ENCODE measurements at places on chromosomes 3 and 15.

GRCh38 chr15:28167042-28167441 is 67.9 kb upstream of the OCA2 start:
- no peak for DNase-seq

DNA sequence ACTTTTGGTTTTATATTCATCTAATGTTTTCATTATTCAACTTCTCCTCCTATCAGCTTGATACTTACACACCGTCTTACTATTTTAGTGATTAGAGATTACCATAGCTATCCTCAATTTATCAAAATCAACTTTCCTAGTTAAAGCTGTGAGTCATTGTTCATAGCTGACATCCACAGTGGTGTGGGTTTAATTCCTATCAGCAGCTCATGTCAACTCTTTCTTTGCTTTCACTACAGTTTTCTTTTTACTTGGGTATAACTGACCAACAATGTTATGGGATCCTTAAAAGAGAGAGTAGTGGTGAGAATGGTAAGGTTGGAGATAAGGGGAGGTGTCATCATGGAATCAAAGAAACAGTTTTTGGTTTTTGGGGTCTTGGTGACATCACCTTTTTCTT is 112.7 kb downstream of the NFKBIZ start:
- DNase-seq, result no peak

DNA sequence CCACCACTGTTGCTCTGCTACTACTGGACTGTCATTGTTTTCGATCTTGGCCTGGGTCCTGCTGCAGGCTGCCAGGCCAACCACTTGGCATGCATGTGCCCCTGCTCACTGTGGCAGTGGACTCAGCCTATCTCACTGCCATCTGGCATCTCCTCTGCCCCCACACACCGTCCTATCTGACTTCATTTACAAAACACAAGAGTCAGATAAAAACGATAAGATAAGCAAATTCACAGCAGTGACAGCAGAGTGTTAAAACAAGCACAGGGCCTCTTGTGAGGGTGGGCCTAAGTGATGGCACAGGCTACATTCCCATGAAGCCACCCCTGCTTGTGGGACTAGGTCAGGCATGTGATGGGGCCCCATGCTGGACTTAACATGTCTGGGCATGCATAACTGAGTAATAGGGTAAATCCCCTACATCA is 68.1 kb downstream of the CRYGS start:
- DNase-seq, result peak; percentile 72

DNA sequence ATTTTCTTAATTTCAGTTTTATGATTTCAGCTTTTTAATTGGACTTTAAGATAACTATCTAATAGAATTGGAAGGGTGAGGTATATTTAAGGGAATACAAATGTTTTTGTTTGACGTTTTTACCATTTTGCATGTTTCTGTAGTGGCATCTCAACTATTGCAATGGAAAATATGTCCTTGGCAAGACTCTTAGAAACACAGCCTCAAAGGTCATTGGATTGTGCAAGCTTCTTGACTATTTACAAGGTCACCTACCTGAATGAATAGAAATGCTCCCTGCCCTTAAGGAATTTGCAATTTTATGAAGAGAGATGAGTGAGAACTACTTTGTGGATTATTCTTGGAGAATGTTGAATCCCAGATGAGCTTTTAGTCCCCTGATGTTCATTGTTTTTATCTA is 43.1 kb downstream of the ITPR1 start:
- DNase-seq, result no peak

DNA sequence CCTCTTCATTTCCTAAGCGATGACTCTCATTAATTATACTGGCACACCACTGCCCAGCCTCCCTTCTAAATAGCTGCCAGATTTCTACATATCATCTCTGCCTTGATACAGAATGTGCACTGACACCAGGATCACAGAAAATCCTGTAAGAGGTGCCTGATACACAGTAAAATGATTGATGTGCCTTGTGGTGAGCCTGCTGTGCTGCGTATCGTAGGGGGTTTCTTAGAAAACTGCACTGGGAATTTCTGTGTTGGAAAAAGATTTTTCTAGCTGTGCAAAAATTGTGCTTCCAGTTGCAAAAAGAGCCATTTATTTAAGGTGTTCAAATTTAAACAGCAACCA is 3.0 kb upstream of the PLCH1 start:
- DNase-seq, result no peak

GRCh38 chr3:160395297-160395696 is 3.7 kb downstream of the IFT80 start:
- DNase-seq, result peak; percentile 68

- DNase-seq, result no peak
Observed at GRCh38 chr3:63662500-63662899, 10.0 kb downstream of the SNTN start.

- DNase-seq, result no peak
Observed at GRCh38 chr15:99677540-99678134, 55.6 kb downstream of the LYSMD4 start.

GRCh38 chr15:75109736-75110130 is 86.3 kb downstream of the PPCDC start:
- no peak for DNase-seq

DNA sequence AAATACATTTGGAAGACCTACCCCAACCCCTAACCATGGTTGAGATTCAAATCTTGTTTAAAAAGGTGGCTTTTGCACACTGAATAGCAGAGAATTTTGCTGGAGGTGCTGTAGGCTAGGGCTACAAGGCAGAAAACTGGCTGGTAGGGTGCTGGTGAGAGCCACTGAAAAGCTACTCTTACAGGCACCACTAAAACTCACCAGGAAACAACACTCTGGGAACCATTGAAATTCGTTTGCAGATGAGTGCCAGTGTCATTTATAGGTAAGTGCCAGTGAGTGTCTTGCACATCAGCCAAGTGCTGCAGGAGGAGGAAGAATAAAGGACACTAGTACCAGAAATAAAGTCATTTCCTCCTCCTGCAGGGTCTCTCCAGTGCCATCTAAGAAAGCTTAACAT is 610.2 kb downstream of the ZNF385D start:
- no peak for DNase-seq

GRCh38 chr15:42499858-42500609 is 4.6 kb downstream of the SNAP23 start:
- DNase-seq, result no peak

GRCh38 chr15:81296186-81296585 is 27.8 kb downstream of the STARD5 start:
- DNase-seq, result no peak

DNA sequence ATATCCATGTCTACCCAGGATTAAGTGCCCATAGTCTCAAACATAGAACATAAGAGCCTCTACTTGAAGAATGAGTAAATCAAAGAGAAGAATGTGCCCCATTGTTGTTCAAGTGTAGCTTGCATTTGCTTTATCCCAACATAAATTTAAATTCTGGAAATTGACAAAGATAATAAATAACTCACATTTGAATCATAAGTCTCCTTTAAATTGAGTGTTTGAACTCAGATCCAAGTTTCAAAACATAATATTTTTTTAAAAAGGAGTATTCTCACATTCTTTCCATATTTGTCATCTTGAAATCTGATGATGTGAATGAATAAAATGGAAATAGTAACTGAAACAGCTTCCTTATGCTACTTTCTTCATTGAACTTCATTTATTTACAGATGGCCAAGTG is 135.2 kb downstream of the MECOM start:
- no peak for DNase-seq

GRCh38 chr15:76440441-76440840 is 103.9 kb downstream of the ISL2 start:
- no peak for DNase-seq

GRCh38 chr3:50572158-50572557 is 2.8 kb downstream of the HEMK1 start:
- peak; percentile 33 for DNase-seq

DNA sequence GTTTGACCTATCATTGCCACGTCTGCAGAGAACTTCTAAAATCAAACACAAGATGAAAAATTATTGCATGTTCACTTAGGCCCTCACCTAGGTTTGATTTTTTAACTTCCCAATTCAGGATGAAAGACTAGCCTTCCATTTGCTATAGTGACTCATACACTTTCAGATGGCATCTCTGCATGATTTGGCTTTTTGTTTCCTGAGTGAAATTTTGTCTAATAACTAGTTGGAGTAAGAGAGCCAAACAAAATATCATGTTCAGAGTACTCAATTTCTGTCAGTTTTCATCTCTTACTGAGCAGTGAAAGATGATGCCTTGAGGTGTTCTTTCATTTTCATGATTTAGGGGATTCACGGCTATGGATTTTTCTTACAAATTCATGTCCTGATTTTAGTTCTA is 122.9 kb downstream of the NSUN3 start:
- no peak for DNase-seq

DNA sequence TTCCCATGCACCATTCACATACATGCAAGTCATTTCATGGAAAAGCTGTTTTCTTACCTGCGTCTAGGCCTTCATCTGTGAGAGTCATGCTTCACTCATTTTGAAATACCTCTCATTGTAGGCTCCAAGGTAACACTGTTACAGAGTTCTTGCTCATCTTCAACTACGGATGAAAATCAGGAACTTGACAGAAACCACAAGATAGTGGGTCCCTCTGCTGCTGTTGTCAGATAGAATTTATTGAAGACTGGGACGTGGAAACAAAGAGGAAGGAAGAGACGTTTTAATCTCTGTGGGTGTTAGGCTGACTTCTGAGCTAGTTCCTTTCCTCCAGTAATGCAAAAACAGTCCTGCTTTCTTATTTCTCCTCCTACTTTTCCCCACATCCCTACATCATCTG is at the start of gene P2RY14:
P2RY14 (minus strand) TSS at position 313 of the 400 bp plus-strand sequence. CDS start 64,226 bp downstream, outside the sequence.
- no peak for DNase-seq

DNA sequence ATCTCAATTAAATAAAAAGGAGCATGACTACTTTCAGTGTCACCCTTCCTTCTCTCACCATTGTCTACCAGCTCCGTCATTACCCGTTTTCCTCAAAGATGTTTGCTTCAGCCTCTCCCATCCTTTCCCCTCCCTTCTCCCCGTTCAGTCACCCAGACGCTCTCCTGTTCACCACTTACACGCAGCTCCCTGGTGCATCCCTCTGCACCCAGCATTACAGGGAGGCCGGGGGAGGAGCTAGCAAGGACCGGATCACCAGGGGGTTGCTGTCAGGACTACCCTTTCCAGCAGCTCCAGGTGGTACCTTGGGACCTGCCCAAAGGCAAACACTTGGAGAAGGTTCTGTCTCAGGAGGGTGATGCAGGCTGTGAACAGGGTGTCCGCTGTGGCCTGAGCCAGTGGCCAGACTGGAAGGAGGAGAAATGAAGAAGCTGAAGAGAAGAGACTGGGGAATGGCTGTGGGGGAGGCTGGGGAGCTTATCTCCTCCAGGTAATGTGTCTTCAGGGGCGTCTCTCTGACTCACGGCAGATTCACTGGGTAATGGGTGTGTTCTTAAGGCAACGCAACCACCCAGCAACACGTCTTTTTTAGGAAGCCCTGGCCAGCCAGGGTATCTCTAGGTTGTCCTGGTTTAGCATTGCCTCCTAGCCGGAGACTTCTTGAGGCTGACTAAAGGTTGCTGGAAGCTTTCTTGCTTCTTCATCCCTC is 21.8 kb upstream of the BDH1 start:
- DNase-seq, result no peak

GRCh38 chr15:66917904-66918448 is 147.4 kb upstream of the SMAD3 start:
- DNase-seq, result no peak

DNA sequence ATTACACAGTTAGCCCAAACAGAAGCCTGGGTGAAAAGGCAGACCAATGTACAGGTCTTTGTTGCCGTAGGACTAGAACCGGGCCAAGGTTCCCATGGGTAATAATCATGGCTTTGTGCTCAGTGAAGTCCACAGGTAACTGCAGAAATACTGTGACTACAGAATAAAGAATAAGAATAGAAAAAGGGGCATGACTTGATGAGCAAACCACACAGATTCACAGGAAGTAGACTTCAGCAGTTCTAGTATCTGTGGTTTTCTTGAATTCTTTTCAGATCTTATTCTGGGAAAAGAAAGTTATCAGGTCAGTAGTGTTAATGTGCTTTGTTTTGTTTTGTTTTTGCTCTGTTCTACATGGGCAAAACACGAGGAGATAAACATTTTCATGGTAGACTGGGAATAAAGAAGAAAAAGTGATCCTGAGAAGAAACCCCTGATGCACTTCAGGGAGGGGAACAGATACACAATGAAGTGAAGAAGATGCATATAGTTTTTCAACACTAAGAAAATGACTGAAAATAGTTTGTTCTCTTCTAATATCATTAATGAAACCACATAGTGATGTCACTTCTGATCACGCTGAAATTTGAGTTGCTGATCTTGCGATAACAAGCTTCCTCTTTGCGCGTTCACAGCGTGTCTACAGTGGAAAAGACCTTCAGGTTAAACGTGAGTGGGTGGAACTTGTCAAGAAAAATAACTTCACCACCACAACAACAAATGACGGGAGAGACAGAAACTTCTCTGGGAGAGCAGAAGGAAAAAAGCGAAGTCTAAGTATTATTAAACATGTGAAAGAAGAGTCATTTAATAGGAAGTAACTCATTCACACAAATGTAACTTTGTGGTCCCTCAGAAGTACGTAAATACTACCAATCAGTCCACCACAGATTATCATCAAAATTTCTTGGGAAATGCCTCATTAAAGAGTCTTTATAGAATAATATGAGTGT is 315.8 kb upstream of the SATB1 start:
- no peak for DNase-seq

- no peak for DNase-seq
Observed at GRCh38 chr3:29183346-29184087, 97.4 kb upstream of the RBMS3 start.

GRCh38 chr3:140727886-140728285 is 50.0 kb downstream of the TRIM42 start:
- DNase-seq, result no peak

GRCh38 chr15:43792761-43793476 is 799 bp downstream of the SERF2 start:
- DNase-seq, result no peak

GRCh38 chr3:131370935-131371687 is 10.5 kb upstream of the NUDT16 start:
- DNase-seq, result no peak

GRCh38 chr3:71641674-71642073 is 58.1 kb upstream of the FOXP1 start:
- no peak for DNase-seq

- no peak for DNase-seq
Observed at GRCh38 chr3:13792512-13793371, 87.1 kb downstream of the WNT7A start.

DNA sequence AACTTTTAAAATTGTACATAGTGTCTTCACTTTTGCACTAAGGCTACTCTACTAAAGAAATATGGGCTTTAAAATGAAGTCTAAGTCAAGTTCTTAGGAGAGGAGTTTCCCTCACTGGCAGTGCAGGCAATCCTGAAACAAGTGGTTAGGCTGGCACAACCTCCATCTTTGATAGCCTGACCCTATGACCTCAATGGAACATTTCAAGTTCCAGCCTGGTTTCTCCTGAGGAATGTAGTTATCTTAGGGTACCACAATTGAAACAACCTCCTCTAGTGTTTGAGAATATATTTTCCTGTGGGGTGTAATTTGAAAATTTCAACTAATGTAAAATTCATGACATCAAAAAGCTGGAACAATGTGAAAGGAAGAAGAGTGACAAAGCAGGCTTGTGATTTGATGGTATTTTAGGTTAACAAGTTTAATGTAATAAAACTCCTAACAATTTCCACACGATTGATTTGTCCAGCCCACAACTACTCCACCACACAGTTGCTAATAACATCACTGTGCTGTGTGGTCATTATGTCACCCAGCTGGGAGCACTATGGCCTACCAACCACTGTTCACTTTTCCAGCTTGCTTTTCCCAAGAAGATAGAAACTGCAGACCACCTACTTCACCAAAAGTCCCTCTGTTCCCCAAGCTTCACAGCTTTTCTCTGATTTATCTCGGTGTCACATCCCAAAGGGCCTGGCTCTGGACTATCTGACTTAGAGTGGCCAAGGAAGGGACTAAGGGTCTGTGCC is 1.8 kb downstream of the WWTR1 start:
- DNase-seq, result no peak

All from DMS 273 treated with DMSO at 0.1 percent for 48 hours (cell line).